ENCODE measurements at places on chromosomes 11 and 22.

GRCh38 chr22:49799431-49800075 is 28.1 kb downstream of the BRD1 start:
- no peak for DNase-seq

DNA sequence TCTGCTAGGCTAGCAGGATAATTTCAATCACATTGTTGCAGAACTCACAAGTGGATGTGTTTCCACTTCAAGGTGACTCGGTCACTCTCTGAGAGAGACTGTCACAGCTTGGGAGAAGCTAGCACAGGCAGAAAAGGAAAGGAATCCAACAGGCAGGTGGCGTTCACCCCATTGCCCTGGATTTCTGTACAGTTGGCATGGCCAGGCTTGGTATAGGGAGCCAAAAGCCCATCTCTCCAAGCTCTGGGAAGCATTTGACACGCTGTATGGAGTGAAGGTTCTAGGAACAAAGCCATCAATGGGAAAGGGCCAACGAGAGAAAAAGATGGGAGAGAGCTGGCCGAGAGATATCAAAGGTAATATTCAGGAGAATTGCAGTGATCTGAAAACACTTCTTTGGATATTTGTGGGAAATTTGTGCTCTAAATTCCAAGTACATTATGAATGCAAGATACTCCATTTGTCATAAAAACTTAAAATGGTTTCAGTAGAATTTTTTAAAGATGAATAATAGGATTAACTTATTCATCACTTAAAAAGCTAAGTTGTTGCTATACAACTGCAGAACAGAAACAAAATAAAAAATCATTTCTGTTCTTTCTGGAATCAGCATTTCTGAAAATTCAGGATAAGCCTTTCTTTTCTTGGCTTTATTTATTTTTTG is 223.5 kb upstream of the NTM start:
- DNase-seq: peak; percentile 1

GRCh38 chr11:92251980-92252379 is 27.4 kb downstream of the FAT3 start:
- no peak for DNase-seq

DNA sequence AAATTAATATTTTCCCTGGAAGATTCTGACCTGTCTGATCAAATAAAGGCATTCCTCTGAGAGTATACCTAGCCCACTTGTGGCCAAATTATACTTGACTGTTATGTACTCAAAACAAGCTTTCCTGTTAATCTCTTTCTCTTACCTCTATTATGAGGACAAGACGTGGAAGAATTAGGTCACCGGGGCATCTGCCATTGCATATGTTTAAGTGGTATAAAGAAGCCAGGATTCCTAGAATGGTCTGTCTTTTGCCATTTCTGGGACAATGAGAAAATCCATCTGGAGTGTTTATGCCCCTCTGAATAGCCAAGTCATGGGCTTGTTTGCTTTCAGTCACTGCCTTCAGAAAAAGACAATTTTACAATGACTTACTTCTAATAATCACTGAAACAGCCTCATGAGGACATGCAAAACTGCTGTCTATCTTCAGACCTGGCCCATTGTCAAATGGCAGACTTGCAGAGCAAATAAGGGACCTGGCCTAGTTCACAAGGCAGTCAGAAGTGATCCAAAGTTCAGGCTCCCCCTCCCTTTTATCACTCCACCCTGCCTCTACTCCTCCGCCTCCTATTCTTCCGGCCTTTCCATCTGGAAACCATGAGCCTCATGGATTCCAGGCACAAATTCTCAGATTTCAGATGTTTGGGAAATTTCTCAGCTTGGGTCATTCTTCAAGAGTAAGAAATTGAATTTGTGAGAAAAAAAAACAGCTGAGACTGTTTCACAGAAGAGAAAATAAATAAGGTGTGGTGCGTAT is 128.1 kb upstream of the LDLRAD3 start:
- no peak for DNase-seq

DNA sequence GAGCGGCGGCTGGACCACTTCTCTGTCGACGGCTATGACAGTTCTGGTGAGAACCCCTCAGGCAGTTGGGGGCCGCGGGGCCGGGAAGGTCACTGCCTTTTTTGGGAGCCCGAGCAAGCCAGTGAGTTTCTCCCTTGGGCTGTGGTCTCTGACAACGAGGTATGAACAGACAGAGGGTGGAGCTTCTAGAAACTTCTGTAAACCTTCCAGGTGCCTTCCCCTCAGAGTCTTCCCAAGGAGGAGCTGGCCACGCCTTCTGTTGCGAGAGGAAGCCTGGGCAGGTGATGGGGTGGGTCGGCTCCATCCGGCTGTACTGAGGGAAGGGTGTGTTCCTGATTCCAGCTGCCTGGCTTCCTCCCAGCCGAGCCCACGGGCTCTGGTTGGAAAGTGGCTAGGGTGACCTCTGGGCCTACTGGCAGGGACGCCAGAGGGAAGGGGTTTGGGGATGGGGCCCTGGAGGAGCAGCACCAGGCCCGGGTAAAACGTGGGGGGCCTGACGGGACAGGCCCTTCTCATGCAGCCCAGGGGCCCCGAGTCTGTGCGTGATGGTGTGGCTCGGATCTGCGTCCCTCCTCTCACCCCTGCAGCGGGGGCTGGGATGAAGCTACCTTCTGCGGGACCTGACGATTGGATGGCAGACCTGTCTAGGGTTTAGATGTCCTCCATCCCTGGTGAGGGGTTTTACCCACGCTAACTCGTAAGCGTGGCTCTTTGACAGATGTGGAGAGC is 110.8 kb downstream of the KCNQ1OT1 start:
- DNase-seq: no peak

GRCh38 chr22:38788021-38788816 is 5.7 kb downstream of the DNAL4 start:
- DNase-seq: peak; percentile 34
